ENCODE measurements at places on chromosomes 4 and X.

DNA sequence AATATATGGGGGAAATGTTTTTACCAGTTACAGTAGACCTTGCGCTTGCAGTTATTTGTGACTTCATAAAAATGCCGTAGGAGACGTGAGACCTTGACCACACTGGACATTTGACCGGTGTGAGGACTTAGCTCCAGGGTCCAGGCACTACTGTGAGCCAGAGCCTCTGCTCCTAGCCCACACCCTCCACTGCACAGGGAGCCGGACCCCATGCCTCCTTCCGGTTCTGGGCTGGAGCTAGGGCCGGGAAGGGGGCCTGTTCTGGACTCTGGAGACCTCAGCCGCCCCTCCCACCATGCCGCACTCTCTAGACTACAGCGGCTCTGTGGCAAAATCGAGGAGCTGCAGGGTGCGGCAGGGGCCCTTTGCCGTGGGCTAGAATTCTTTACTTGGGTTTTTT lies 5.3 kb downstream of the PCGF3 start:
- no peak for DNase-seq

- DNase-seq, result no peak
Measured at GRCh38 chr4:845233-845835, 19.4 kb upstream of the CPLX1 start.

DNA sequence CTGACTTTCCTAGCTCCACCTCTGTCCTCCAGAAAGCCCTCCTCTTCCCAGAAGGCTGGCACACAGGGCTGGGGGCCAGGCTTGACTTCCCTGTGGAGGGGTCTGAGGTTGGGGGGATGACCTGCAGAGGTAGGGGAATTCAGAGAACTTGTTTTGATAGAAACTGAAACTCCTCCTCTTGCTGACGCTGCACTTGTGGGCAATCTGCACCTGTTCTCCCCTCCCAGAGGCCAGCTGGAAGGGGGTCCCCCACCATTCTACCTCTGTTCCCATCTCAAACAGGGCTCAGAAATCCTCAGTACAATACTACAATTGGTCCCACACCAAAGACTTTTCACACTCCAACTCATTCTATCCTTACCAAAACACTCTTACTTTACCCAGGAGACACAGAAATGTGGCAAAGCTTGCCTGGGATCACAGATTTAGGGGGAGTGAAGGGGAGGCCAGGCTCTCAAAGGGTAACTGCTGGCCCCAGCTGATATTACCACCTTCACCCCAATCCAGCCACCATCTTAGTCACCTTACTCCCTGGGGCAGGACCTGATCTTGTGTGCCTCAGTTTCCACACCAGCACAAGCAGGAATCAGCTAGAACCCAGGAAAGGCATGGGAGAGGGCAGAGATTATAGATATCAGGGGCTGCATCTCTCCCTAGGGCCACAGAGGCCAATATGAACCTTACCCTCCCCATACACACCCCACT lies 18.5 kb downstream of the OTUD5 start:
- no peak for DNase-seq

- no peak for DNase-seq
Measured at GRCh38 chrX:43479850-43480249, 176.2 kb upstream of the MAOA start.

DNA sequence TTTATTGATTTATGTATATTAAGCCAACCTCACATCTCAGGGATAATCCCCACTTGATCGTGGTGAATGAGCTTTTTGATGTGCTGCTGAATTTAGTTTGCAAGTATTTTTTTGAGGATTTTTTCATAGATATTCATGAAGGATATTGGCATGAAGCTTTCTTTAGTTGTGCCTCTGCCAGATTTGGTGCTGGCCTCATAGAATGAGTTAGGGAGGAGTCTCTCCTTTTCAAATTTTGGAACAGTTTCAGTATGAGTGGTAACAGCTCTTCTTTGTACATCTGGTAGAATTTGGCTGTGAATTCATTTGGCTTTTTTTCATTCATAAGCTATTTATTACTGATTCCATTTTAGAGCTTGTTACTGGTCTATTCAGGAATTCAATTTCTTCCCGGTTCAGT lies 197.2 kb upstream of the NDST4 start:
- DNase-seq, result no peak

DNA sequence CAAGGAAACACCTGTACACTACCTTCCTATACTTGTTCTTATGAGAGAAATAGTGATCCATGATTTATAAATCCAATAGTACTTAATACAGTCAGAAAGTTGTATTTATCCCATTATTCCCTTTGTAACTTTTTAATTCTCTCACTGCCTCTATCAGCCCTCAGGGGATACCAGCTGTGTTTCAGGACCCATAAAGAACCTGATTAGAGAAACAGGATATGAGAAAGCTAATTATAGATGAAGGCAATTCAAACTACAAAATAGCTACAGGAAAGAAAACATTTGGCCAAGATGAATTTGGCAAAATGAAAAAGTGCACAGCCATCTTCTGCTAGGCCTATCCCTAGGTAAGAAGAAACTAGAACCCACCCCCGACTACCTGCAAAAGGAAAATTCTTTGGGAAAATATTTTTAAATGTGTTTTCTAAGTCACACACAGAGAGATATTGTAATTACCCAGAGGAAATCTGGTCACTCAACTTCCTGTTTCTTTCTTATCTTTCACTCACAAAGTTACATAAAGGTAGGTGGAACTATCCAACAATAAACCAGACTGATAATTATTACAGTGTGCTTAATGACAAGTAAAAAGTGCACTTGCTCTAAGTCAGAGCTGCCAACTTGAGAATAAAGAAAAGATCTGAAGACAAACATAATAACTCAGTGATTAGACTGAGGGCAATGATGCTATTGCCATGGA lies 836.5 kb upstream of the HTR2C start:
- DNase-seq, result no peak

Data from SIG-M5 (cell line).